ENCODE measurements at places on chromosomes 4 and X.
A peak's percentile ranks its signal among the peaks of the same experiment; 100 is the strongest.

- DNase-seq = no peak
Observed at GRCh38 chr4:80608281-80608980, 272.9 kb downstream of the CFAP299 start.

DNA sequence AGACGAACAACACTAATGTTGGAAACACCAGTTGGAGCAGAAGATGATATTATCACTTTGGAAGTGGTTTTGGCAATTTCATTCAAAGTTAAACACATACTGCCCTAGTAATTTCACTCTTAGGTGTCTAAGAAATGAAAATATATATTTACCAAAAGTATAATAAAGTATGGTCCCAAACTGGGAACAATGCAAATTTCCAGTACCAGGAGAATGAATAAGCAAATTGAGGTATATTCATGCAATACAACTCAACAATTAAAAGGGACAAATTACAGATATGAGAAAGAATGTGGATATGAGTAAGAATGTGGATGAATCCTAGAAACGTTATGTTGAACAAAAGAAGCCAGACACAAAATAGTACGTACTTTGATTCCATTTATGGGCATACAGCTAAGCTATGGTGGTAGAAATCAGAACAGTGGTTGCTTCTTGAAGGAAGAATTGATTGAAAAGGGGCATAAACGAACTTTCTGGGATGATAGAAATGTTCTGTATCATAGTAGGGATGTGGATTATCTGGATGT, 10.0 kb downstream of the ELMOD2 start:
- DNase-seq = no peak

DNA sequence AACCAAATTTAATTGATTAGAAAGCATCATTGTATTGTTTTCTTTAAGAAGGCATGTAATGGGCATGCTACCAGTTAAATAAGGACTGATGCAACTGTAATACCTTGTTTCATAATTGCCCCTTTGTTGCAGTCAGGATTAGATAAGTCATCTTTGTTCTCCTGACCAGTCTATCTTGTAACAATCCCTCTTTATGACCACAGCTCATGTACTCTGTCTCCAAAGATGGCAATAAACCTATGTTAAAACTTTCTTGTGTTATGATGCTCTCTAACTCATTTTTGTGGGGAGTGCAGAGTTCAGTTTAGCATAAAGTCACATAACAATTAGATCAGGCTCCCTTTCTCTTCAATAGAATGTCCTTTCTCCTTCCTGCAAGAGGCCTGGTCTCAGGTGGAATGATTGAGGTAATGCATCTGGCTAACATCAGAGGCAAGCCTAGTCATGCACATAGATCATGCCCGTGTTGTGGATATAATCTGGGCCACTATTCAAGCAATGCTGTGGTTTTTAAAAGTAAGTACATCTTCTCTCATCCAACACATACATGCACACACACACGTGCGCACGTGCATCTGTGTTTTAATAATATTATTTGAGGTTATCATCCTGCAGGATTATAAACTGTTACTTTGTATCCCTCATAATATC, 45.6 kb downstream of the TMEM154 start:
- DNase-seq = no peak

- no peak for DNase-seq
Observed at GRCh38 chr4:17613761-17614415, 553 bp upstream of the MED28 start.

- DNase-seq = no peak
Observed at GRCh38 chrX:46169808-46170207, 375.4 kb downstream of the ZNF674 start.

- DNase-seq = no peak
Observed at GRCh38 chr4:24768604-24769003, 26.8 kb upstream of the SOD3 start.

- DNase-seq = no peak
Observed at GRCh38 chr4:85826060-85826678, 351.2 kb downstream of the ARHGAP24 start.

- no peak for DNase-seq
Observed at GRCh38 chrX:133813971-133814370, 171.4 kb downstream of the GPC3 start.

DNA sequence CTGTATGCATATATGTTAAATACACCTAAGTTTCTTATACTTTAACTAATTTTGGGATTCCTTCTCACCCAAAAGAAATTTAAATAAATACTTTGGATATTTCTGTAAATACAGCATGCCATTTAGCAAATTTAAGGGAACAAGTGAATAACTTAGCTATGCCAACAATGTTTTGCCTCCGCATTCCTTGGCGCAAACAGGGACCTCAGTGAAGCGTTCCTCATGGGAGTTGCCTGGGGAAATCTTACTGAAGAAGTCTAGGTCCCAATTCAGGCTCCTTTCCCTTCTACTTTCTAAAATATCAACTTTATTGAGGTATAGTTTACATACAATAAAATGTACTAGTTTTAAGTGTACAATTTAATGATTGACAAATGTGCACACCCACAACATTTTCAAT, 25.0 kb downstream of the COL4A5 start:
- no peak for DNase-seq

- DNase-seq = no peak
Observed at GRCh38 chr4:5747738-5748375, 36.9 kb downstream of the EVC start.

GRCh38 chr4:156238171-156238570, 284.5 kb upstream of the CTSO start:
- no peak for DNase-seq

GRCh38 chr4:54547299-54548097, 110.3 kb upstream of the KIT start:
- DNase-seq = peak; percentile 8

- peak; percentile 43 for DNase-seq
Observed at GRCh38 chrX:75522565-75523431, at the start of gene ZDHHC15. Gene ZDHHC15 (minus strand): TSS chrX:75523037. CDS start chrX:75523024, 13 bp downstream.

DNA sequence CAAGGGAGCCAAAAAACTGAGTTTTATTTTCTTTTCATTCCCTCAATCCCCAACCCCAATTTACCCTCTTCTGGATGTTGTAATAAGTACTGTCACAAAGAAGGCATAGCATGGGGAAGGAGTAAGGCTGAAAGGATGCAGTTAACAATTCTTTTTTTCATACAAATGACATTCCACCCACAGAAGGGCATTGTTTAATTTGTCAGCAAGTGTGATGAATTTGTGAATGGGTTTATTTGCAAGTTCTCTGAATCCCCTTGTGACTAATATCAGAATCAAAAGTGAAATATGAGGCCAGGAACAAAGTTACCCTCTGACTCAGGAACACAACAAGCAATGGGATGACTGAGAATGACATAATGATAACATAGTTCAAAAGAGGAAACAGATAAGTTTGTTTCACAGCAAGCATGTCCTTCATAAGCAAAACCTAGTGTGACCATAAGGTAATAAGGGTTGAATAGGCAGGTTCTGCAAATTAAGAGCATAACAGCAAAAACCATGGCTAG, 2.1 kb downstream of the GEMIN8 start:
- peak; percentile 85 for DNase-seq

GRCh38 chr4:81471298-81471587, 464 bp downstream of the RASGEF1B start:
- no peak for DNase-seq

GRCh38 chr4:37537484-37537883, 148.7 kb downstream of the RELL1 start:
- no peak for DNase-seq

DNA sequence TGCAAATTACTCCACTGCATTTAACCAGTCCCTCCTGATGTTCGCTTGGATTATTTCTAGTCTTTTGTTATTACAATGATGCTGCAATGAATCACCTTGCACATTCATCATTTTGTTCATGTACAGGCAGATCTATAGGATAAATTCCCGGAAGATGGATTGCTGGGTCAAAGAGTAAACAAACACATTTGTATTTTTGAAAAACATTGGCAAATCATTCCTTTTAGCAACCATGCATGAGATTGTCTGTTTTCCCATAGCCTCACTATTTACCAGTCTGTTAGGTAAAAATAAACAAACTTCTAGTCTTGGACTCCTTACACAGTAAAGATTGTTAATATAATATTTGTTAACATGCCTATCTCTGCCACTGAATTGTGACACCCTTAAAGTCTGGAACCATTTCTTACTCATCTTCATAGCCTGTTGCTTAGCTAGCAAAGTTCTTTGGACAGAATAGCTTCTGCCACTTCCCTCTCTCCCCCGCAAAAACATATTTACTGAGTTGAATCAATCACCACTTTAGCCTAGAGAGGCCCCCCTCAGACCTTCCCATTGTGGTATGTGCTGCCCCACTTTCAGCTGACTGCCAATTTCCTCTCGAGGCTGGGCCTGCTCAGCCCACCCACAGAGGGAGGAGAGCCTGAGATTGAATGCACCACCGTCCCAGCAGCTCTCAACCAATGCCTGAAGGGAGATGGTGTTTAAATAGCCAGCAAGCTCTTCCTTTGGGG, 108.4 kb upstream of the ATXN3L start:
- no peak for DNase-seq

GRCh38 chr4:130659320-130659719, 1563.4 kb downstream of the C4orf33 start:
- no peak for DNase-seq

- peak; percentile 60 for DNase-seq
Observed at GRCh38 chrX:136747003-136747986, 33.4 kb downstream of the ARHGEF6 start.

- DNase-seq = no peak
Observed at GRCh38 chrX:17294561-17294960, 80.4 kb upstream of the NHS start.

GRCh38 chr4:158681629-158682028, 9.5 kb downstream of the ETFDH start:
- DNase-seq = no peak

DNA sequence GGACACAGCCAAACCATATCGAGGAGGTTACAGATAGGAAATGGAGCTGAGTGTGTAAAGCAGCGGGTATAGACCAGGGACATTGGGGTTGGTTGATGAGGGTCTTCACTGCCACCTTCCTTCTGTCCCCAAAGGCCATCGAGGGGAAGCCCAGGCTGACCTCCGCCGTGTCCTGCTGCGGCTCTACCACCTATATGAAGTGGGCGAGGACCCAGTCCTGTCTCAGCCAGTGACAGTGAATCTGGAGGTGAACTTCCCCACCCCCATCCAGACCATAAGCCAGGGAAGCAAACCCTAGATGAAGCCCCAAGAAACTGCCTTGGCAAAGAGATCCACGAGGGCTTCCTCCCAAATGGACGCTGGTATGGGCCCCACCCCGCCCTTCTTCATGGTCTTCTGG, 23.2 kb upstream of the MRFAP1 start:
- no peak for DNase-seq

- peak; percentile 46 for DNase-seq
Observed at GRCh38 chr4:76354517-76355473, 48.3 kb downstream of the STBD1 start.

- no peak for DNase-seq
Observed at GRCh38 chr4:155734951-155735350, 23.9 kb upstream of the GUCY1B1 start.

DNA sequence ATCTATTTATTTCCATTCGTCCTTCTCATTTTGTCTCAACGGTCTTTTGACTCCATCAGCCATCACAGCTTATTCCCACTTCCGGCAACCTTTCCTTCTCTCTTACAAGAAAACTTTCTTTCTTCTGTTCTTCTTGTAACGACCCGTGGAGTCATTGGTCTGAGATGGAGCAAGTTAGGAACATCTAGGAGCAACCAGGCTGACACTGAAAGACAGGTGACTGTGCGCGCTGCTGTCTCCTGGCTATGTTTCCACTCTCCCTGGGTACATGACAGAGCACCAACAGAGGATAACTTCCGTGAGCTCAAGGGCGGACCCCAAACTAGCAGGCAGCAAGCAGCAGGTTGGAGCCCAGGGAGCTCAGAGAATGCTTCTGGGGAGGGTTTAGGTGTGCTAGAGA, 2.5 kb downstream of the FGF5 start:
- DNase-seq = no peak

DNA sequence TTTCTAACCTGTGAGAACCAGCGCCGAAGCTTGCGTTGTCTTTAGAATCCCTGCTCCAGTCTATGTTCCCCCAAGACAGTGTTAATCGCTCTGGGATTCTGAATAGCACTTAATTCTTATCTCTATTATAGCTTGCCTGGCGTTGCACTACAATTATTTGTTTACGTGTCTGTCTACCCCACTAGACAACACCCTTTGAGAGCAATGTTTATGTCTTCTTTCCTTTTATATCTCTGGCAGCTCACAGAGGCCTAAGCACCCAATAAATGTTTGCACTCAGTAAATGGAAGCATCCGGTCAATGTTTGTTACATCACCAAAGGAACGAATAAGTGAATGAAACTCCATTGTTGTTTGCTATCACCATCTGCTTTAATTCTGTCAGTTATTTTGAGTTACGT, 4.8 kb upstream of the NHS start:
- DNase-seq = no peak

GRCh38 chr4:39235021-39235420, 52.7 kb downstream of the WDR19 start:
- DNase-seq = no peak

DNA sequence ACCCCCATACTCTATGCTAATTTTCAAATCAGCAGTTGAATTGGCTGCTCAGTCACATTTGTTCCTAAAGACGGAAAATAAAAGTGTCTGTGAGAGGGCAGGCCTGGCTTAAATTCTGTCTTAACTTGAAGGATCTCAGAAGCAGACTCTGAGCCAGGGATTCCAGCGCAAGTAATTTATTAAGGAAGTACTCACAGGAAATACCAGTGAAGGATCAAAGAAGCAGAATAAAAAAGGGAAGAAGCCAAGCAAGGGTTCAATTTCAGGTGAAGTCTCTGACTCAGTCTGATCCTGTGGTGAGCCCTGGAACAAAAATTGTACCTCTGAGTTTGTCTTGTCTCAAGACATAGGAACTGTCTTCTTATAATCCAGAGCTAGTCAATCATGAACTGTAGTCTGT, 52.2 kb downstream of the IL1RAPL1 start:
- no peak for DNase-seq

DNA sequence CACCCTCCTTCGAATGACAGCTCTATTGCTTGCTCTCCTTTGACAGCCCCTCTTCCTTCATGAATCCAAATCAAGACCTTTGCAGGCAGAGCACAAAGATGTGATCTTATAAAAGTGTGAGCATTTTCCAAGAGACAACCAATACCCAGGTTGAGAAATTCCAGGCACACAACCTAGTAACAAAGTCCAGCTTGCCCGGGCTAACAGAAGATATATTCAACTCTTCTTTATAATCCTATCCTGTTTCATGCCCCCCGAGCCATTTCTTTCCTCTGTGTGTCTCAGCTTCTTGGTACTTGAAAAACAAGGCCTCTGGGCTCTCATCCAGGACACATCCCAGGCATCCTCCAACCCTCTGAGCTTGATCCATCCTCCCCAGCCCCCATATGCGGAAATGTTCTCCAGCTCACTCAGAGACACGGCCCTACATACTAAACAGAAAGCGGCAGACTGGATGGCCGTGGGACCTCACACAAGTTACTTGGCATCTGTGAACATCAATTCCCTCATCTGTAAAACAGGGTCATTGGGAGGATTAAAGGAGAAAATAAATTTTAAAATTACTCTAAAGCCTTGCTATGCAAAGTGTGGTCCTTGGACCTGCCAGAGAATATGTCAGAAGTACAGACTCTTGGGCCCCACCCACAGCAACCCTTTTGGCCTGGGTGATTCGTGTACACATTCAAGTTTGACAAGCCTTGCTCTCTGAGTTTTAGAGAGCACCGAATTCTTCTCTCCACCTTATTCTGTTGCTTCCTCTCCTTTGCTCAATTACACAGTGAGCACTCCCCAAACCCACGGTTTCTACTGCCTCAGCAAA, 627.0 kb downstream of the BCOR start:
- no peak for DNase-seq

GRCh38 chr4:158090323-158090722, 82.5 kb downstream of the GASK1B start:
- no peak for DNase-seq

All from activated CD4-positive, alpha-beta T cell treated with anti-CD3 and anti-CD28 coated beads, Interleukin-2, amount 50 U/mL, for 16 hours (primary cell).